G401 (cell line): ENCODE measurements at places on chromosomes 5 and 9.
A peak's percentile ranks its signal among the peaks of the same experiment; 100 is the strongest.

DNA sequence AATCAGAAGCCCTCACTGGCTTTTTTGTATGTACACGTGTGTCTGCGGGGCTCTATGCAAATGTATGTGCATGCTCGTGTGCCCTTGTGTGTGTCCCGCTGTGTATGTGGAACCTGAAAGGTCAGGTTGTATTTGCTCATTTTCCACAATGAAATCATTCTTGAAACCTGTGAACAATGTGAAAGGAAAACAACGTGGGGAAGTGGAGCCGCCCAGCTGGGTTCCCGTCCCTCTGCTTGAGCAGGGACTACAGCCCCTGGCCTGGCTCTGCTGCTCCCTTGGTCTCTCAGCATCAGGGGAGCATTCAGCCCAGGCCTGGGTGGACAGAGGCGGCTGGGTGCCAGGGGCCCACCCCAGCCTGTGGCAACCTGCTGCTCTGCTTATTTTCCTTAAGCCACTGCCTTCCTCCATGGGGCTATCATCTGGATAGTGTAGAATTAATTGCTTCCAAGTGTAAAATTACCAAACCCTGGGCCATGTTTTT is 3.0 kb downstream of the ECSCR start:
- no peak for DNase-seq

- DNase-seq: no peak
Measured at GRCh38 chr9:12737871-12738270, 36.9 kb upstream of the LURAP1L start.

DNA sequence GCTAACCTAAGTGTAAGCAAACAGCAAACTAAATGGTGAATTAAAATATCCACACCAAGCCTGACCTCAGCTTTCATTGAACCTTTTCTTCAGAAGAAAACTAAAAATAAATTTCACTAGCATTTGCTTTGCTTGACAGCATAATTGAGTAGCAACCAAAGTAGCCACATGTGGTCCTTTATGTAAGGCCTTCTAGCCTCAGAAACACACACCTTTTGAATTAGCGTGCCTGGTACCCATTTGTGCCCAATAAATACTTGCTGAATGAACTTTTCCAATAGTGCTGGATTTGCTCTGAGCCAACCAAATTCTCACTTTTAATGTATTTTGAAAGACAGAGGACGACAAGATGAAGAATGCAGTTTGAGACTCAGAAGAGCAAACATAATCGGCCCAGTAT is 2.1 kb upstream of the NIPBL start:
- DNase-seq: peak; percentile 50

DNA sequence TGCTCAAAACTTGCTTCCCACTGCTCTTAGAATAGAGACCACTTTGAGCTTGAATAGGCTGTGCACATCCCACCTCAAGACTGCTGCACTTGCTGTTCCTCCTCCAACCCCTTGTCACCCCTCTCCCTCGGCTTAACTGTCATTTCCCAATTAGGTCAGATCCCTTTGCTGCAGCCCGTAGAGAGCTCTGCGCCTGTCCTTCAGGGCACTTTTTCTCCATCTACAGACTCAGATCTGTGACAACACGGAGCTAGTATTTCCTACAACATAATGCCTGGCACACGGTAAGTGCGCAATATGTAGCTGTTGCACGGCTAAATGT is 485 bp upstream of the HABP4 start:
- no peak for DNase-seq

DNA sequence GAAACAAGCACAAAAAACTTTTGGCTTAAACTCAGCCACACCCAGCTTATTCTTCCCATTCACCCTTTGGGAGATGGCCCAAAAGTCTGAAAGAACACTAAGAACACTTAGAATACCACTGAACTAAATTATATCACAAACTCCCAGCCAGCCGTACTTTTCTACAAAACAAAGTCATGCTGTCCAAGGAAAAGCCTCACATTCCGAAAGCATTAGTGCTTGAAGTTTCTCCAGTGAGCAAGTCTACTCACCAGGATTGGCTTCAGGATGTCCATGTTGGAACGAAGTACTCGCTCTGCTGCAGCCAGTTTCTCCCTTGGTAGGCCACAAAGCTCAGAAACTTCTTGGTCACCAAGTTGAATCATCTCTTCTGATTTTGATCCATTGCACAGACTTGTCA is 69.7 kb downstream of the ABCA1 start:
- DNase-seq: no peak

DNA sequence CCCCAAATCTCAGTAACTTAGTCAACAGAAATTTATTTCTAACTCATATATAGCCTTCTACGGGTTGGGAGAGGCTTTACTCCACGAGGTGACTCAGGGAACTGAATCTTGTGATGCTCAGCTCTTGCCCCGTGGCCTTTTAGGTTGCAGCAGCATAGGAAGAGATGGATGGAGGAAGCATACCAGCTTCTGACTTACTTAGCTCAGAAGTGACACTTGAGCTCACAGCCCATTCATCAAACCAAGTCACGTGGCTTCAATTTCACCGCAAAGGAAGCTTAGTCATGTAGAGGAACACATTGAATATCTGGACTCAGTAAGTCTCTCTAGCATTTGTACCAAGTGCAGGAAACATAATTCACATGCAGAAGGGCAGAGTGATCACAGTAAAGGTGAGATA is 124.1 kb upstream of the KCNN2 start:
- no peak for DNase-seq

DNA sequence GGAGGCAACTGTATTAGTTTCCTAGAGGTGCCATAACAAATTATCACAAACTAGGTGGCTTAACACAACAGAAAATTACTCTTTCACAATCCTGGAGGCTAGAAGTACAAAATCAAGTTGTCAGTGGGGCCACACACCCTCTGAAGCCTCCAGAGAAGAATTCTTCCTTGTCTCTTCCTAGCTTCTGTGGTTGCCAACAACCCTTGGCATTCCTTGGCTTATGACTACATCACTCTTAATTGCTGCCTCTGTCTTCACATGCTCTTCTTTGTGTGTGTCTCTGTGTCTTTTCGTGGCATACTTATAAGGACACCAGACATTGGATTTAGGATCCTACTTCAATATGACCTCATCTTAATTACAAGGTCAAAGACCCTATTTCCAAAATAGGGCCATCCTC is 327.5 kb downstream of the CHSY3 start:
- DNase-seq: no peak

DNA sequence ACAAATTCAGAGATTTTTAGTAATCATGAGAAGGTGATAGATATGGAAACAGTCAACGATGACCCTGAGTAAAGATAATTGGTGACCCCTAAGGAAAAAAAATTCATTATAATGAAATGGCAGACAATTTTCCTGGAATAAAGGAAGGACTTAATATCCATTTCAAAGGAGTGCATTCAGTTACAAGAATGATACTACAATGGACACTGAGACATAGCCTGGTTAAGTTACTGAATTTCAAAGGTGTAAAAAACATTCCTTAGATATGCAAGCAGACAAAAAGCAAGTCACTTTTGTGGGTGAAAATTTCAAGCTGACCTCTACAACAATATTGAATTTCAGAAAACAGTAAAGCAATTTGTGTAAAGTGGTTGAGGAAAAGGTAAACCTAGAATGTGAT is 1012.5 kb upstream of the SEMA6A start:
- DNase-seq: no peak

DNA sequence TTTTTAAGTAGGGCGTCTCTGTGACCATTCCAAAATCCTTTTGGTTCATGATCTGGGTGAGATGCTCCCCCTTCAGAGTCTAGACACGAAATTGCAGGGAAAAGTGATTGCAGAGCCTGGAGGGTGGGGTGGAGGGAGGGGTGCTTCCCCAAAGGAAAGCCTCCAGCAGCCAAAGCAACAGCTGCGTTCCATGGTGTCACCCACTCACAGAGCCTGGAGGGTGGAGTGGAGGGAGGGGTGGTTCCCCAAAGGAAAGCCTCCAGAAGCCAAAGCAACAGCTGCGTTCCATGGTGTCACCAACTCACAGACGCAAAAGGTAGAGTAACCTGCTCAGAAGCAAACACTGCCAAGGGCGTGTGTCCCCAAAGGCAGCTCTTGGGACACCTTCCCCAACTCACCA is 22.6 kb downstream of the SLC6A18 start:
- no peak for DNase-seq

DNA sequence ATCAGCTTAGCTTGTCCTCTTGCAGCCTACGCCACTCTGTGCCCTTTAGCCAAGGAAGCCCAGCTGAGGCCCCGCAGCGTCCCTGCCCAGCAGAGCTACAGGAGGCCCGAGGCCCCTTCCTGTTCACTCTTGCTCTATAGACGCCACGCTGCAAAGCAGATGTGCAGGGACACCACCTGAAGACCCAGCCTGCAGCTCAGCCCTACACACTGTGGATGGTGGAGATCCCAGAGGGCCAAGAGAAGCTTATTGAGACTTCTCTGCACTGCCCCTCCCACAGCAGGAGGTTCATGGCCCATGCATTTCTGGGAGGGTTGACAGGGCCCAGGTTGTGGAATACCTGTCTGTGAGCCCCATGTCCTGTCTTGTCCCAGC is 33.6 kb downstream of the IRF1 start:
- no peak for DNase-seq

DNA sequence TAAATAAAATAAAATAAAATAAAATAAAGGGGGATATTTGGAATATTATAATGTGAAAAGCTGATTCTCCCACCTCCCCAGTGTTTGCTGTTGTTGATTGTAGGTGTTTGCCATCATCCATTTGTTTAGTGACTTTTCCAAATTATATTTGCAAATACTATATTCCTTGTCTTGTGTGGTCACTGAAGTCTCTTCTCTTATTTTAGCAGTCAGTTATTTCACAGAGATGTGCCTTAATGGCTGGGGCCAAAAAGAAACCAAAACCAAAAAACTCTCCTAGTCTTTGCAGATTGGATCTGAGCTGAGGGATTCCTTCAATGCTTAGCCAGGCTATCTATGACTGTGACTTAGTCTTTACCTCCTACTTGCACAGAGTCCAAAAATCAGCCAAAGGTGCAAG is 70.9 kb upstream of the ZNF169 start:
- DNase-seq: no peak

- peak; percentile 81 for DNase-seq
Measured at GRCh38 chr5:177454397-177455035, 7.9 kb downstream of the PRR7 start.

DNA sequence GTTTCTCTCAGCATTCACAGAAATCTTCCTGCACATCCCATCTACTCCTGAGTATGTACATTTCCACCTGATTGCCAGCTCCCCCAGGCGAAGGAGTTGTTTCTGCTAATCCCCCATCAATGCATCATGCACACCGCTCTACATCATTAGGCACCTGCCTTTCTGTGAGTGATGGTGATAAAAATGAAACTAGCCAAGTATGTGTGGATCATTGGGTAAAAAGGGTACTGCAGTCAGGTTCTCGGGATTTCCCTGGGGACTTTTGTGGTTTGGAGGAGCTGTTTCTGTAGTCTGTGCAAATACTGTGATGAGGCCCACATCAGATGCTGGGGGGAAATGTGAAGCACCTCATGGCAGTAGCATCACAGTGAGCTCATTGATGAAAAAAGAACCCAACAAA is 30.4 kb downstream of the CAMK4 start:
- DNase-seq: no peak

- DNase-seq: no peak
Measured at GRCh38 chr5:163569284-163569683, 63.9 kb downstream of the MAT2B start.

GRCh38 chr5:110195288-110195687 is 505.6 kb downstream of the MAN2A1 start:
- no peak for DNase-seq

GRCh38 chr5:132800545-132800944 is 12.6 kb upstream of the SOWAHA start:
- no peak for DNase-seq

- peak; percentile 2 for DNase-seq
Measured at GRCh38 chr5:17929171-17929570, 294.9 kb downstream of the TAF11L14 start.

DNA sequence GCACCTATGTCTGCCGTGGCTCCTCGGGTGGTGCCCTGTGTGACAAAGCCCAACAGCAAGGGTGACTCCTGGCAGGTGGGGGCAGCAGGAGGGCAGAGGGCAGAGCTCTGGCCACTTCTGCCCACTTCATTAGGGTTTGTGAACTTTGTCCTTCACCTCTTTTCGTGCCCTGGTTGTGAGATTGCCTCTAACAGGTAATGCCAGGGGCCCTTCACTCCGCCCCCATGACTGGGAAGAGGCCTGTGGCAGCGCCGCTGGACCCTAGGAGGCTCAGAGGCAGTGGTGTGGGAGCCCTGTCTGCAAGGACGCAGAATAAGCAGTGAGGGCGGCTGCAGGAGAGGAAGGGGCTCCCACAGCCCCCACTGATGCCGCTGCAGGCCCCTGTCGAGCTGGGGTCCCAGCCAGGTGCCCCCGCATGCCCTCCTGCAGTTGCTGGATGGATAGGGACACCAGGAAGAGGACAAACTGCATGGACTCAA is 108.7 kb upstream of the LMX1B start:
- no peak for DNase-seq

DNA sequence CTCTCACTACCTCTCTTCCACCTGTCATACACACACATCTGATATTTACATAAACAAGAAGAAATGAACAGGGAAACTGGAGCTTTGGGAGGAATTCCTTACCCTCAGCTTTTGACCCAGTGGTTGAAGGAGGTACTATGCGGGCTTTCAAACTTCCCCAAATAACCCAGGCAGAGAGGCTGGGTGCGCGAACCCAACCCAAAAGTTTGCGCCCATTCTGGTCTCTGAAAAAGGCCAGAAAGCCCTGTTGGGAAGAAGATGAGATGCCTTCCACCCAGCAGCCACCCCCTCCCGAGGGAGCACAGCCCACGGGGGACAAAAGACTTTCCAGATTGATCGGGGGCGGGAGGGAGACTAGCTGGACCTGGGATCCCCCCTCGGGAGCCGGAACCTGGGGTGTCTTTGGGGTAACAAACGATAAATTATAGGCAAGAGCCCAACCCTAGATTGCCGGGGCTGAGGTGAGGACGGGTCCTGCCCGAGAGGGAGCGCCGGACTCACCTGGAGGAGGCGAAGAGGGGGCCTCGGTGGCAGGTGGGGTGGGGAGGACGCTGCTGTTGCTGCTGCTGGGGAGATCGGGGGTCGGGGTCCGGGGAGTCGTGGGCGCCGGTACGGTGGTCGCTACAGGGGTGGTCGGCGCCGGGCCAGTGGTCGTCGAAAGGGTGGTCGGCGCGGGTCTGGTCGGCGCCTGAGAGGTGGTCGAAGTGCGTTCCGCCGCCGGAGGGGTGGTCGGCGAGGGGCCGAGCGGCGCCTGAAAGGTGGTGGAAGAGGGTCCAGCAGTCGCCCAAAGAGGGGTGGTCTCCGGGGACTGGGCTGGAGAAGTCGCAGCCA is 798 bp downstream of the MEGF9 start:
- DNase-seq: no peak
